ENCODE measurements at places on chromosomes 1 and 21.

- DNase-seq: no peak
Observed at GRCh38 chr1:156122086-156122485, 7.6 kb downstream of the LMNA start.

DNA sequence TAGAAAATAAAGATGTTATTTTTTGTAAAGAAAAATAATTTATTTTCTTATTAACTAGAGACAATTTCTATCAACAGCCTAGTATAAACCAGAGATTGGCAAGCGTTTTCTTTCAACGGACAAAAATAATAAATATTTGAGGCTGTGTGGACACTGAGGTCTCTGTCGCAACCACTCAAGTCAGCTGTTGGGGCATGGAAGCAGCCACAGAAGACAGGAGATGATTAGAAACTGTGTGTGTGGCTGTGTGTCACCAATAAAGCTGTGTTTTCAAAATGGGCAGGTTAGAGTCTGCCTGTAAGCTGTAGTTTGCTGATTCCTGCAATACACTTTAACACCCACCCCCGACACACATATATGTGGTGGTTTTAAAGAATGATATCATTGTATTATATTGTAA, 200.6 kb upstream of the HMCN1 start:
- no peak for DNase-seq

DNA sequence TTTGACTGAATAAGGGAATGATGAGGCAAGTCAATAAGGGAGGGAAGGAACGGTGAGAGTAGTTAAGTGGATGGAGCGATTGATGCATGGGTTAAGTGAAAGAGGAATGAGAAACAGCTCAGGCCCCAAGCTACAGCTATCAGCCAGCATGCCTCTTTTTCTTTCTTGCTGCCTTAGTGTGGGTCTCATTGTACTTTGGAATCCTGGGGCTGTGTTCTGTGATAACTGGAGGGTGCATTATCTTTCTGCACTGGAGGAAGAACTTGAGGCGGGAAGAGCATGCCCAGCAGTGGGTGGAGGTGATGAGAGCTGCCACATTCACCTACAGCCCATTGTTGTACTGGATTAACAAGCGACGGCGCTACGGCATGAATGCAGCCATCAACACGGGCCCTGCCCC, 1.0 kb downstream of the TEX38 start:
- DNase-seq: peak; percentile 49

GRCh38 chr1:6998267-6998666, 213.0 kb downstream of the CAMTA1 start:
- peak; percentile 2 for DNase-seq
